ENCODE measurements at places on chromosomes 5 and 9.

DNA sequence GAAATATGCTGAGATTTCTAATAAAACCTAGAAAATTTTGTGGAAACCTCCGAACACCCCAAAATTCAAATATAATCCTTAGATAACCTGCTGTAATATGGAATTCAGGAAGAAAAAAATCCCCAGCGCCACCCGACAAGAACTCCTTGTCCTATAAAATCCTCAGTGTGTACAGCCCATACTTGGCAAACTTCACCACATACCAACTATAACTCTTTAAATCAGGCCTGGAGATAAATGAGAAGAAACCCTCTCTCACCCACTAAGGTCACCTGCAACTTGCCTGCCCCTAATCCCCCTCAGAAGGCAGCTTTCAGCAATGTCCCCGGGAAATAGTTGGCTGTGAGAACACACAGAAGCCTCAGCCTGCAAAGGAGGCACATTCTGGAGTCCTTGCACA is 90.5 kb downstream of the SH3TC2 start:
- DNase-seq: no peak

- no peak for DNase-seq
Observed at GRCh38 chr5:143354025-143354424, 49.5 kb downstream of the NR3C1 start.

- DNase-seq: peak; percentile 62
Observed at GRCh38 chr5:169856571-169856970, 123.7 kb downstream of the INSYN2B start.

- DNase-seq: no peak
Observed at GRCh38 chr5:172009536-172010270, 3.3 kb upstream of the FBXW11 start.

DNA sequence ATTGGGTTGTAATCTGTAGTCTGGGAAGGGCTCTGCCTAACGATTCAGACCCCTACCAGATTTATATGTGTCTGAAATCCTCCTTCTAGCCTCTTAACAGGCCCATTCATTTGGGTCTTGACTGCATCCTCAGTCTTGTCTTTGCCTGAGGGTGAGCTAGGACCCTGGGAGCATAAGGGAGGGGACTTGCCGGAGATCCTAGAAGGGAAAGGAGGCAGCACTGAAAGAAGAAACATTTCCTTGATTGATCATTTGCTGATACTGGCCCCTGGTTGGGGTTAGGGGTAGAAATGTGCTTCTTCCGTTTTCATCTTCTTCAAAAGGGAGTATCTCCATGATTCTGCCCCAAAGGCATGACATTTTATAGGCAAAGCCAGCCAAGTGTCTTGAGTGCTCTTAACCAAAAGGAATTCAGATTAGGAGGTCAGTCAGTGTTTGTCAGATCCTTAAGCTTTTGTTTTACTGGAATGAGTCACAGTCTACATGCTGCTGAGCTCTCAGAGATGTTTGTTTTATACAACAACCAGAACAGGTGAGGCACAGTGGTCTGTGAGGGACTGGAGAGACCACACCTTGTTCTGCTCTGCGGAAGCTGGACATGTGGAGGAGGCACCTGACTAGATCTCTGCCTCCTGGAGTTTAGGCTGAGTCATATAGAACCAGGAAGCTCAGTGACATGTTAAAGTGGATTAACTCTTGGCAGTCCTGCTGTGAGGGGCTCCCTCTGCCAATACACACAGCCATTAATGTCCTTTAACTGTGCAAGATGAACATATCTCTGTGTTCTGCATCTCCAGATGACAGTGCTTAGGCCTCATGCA is 37.7 kb downstream of the PCDHAC2 start:
- no peak for DNase-seq
